Endothelial cell of umbilical vein (primary cell): ENCODE measurements at places on chromosomes 1 and 21. TPM values are rescaled to one million over a fixed set of nuclear protein-coding genes. Genes with fewer than 3 reads are reported as not detected.
A peak's percentile ranks its signal among the peaks of the same experiment; 100 is the strongest.

GRCh38 chr1:224448453-224449017, 13.9 kb upstream of the WDR26 start:
- DNase-seq = no peak

- DNase-seq = no peak
Observed at GRCh38 chr1:12098786-12099185, 35.7 kb downstream of the TNFRSF8 start.

DNA sequence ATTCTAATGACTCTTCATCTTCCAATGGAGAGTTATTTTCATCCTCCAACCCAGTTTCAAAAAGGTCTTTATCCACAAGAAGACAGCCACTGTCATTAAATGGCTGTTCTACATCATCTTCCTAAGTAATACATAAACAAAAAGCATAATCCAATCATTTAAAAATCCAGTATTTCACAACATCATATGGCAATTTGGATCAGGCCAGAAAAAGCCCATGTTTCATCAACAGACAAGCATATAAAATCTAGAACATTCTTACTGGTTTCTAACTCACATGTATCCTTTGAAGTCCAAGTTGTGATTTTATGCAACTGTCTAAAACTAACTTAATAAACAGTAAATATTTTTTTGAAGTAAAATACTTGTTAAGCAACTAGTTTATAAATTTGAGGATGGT, 6.6 kb downstream of the CLSPN start:
- no peak for DNase-seq

Gene ZNF496
- 22.4 and 23.6 TPM in 2 replicates for polyA plus RNA-seq

DNA sequence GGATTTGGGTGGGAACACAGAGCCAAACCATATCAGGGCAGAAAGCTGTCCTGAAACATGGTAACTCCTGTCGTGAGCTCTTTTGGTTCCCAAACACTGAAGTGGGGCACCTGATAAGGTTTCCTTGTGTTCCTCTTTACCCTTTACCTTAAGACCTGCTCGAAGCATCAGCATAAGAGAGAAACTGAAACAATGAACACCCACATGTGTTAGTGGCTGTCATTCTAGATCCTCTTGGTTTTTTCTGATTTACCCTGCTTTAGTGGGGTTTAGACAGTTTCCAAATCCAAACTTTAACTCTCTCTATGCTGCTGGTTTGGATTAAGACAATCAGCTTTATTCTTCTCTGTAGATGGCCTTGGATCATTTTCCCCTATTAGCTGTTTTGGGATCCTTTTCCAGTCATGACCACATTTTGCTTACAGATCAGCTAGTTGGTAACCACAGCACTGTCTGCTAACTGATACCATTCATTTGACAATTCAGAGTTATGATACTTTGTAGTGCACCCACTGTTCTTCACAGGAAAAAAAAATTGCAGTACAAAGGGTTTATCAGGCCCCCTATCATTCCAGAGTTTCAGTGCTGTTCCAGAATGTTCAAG, 975 bp upstream of the MNDA start:
- no peak for DNase-seq

DNA sequence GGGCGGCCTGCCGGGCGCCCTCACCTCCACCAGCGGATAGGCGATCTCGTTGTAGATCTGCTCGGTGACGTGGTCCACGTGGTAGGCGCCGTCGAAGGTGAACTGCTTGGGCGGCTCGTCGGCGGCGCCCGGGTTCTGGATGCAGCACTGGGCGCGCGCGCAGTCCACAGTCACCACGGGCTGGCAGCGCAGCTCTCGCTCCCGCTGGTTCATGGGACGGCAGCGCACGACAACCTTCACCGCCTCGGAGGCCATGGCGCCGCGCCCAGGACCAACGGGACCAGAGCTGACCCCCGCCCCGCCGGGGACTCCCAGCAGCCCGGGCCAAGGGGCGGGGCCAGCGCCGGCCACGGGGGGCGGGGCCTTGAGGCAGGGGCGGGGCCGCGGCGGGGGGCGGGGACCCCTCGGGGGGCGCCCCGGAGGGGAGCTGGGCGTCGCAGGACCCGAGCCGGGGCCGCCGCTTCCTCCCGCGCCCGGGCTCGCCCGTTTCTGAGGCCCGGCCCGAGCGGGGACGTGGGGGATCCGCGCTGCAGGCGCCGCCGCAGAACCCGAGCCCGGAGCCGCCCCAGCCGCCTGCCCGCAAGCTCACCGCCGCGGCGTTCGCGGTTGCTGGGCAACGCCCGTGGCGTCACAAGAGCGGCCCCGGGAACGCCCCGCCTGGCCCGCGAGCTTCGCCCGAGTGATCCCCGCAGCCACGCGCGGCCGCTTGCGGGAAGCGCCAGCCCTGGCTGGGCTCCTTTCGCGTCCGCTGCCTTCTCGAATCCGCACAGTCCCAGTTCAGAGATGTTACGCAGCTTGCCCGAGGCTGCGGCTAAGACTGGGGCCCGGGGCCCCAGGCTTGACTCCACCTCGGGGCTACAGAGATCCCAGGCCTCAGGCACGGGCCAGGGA, at the start of gene KIF17:
KIF17 (minus strand) TSS at position 556 of the 891 bp plus-strand sequence; CDS start at position 255, 301 bp downstream.
- peak; percentile 58 for DNase-seq

- DNase-seq = no peak
Observed at GRCh38 chr1:236039740-236040685, 24.9 kb downstream of the NID1 start.

DNA sequence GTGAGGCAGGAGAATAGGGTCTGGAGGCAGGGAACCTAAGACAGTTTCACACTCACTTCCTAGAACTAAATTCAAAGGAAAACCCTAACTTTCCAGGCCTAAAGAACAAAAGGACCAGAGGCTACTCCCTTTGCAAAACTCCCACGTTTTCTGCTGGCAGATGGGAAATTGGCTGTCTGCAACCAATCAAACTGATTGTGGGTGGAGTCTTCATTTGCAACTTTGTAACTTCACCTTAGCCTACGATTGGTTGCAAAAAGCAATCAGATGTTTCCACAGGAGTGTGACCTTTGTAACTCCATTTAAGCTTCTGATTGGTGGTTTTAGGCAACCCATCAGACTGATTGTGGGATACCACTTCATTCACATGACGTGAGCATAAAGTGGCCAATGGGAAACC, 19.7 kb upstream of the GNG4 start:
- DNase-seq = no peak

- no peak for DNase-seq
Observed at GRCh38 chr1:247089616-247090375, 11.2 kb upstream of the ZNF670 start.

DNA sequence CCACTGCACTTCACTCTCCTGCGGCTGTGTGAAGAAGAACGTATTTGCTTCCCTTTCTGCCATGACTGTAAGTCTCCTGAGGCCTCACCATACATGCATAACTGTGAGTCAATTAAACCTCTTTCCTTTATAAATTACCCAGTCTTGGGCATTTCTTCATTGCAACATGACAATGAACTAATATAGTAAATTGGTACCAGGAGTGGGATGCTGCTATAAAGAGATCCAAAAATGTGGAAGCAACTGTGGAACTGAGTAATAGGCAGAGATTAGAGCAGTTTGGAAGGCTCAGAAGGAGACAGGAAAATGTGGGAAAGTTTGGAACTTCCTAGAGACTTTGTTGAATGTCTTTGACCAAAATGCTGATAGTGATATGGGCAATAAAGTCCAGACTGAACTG, 1907.9 kb downstream of the MRPL39 start:
- no peak for DNase-seq

DNA sequence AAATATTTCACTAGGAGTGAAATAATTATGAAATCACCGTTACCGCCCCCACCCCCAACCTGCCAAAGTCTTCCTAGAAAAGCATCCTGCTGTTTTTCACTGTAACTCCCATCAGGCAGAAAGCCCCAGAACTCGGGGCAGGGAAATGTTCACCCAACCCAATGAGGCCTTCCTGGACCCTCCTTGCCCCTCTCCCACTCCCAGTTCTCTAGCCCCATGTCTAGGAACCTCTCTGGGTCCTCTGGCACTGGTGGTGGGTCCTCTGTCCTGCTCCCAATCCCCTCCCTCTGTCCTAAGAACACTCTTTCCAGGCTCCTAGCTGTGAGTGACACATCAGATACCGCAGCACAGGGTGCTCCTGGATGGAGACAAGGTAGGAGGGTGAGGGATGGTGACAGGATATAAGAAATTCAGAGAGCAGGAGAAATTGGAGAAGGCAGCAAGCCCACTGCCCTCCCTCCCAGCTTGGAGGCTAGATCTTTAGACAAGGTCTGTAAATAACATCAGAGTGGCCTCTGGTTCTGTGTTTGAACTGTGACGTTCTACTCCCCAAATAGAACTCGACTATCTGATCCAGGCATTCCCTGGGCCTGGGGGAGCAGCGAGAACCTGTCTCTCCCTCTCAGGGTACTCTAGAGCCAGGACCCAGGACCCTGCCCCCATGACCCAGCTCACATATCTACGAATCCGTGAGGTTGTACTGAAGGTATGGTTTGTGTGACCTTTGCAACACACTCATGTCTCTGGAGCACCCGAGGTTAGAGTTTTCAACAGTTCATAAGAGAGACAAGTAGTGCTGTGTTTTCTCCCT, 23.3 kb upstream of the BTG2 start:
- DNase-seq = no peak

Gene FAM163A
- 0.03 TPM in 1 of 2 replicates, not detected in the other for polyA plus RNA-seq

- DNase-seq = no peak
Observed at GRCh38 chr1:38789498-38790169, 69.9 kb downstream of the RRAGC start.

Gene TSEN15
- polyA plus RNA-seq = 15.8 and 20.6 TPM in 2 replicates

Gene MRPL37
- 35.4 and 45.0 TPM in 2 replicates for polyA plus RNA-seq

DNA sequence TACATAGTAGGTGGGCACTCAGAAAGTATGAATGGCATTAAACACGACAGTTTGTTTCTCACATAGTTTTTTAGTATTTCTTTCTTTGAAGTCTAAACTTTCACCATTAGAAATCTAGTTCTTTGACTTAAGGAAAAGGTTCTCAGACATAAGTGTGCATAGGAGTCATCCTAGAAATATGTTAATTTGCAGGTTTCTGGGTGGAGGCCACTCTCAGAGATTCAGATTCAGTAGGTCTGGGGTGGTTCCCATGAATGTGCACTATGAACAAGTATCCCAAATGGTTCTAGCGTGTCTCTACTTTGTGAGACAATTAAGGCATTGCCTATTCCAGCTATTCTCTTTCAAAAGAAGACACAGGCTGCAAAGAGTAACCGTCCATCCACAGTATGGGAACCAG, 119.3 kb downstream of the NGF start:
- DNase-seq = no peak

DNA sequence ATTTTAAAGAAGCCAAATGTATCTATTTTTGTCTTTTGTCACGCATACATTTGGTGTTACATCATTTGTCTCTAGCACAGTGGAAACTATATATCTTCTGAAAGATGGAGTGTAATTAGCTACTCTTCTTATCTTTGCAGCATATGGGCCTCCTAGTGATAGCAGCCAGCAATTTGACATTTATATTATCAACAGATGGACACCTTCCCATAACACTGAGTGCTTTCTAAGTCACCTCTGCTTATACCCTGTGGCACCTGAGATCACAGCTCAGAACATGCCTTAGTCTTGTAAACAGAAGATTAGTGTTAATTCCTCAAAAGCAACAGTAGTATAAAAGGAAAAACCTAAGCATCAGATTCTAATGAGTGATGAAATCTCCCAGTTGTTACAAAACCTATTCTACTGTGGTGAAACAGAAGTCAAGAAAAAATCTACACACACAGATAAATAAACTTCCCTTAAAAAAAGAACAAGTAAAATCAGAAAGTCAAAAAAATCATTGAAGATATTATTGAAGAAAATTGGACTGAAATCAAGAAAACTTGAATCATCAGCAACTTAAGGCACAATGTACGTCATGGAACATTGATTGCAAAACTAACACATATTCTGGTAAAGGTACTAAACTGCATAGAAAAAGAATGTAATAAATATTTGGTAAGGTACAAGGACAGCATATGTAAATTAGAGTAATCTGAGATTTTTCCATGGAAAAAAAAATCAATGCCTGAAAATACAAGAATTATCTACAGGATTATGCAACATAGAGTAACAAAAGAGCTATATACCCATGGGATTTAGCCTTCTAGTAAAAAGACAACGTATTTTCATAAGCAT, 61.7 kb downstream of the KCNT2 start:
- no peak for DNase-seq
